Stimulated activated CD4-positive, alpha-beta T cell treated with anti-CD3 and anti-CD28 coated beads, Interleukin-4, amount 100 ng/mL, for 48 hours (primary cell): ENCODE measurements at places on chromosomes 6 and 20.

DNA sequence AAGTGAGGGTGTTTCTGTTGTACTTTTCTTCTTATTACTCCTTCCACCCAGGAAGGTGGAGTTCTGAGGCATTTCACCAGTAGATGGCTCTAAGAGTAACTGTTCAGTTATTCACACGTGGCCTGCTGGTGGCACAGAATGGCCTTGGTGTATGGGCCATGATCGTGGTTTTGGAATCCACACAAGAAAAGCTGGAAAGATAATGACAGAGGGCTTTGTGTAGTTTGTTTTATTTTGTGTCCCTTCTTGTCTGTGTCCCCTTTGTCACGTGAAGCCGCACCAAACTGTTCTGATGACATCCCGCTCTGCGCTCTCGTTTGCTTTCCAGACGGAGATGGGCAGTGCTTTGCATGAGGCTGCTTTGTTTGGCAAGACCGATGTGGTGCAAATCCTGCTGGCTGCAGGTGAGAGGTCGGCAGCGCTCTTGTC lies 93.4 kb downstream of the ANKS1A start:
- DNase-seq = no peak

DNA sequence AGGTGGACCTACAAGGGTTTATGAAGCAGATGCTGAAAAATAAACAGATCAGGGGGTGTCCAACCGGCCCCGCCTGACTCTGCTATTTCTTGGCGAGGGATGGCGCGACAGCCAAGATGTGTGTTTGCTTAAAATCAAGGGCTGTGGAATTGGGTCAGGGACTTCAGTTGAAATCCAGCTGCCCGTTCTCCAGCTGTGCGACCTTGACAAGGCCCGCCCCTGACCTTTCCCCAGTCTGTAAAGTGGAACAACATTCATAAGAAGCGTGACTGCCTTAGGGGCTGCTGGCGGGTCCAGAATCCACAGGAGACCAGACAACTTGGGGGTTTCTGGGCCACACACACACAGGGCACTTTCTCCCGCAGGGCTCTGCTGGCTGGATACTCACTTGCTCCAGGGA lies 517.5 kb downstream of the PREX1 start:
- DNase-seq = no peak

GRCh38 chr6:11035616-11036350 lies 8.3 kb downstream of the ELOVL2 start:
- DNase-seq = no peak

GRCh38 chr6:142867355-142867801 lies 77.6 kb downstream of the HIVEP2 start:
- DNase-seq = no peak

- no peak for DNase-seq
These were observed 17.7 kb upstream of the THBS2 start for GRCh38 chr6:169271158-169271876.

DNA sequence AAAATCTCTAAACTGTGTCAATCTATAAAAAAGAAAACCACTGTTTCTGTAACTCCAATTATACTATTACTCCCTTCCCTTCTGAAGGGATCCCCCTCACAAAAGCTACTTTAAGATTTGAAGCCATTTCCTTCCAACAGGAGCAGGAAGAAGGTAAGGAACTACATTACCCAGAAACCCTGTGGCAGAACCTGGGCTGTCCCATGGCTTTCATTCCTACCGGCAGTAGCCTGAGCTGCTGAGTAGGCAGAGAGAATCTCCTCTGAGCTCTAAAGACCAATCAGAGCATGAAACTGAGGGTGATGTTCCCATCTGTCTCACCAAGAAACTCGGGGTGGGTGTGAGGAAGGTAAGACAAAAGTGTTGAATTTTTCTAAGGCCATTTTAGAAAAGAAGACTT lies 108.0 kb upstream of the LRFN2 start:
- no peak for DNase-seq

DNA sequence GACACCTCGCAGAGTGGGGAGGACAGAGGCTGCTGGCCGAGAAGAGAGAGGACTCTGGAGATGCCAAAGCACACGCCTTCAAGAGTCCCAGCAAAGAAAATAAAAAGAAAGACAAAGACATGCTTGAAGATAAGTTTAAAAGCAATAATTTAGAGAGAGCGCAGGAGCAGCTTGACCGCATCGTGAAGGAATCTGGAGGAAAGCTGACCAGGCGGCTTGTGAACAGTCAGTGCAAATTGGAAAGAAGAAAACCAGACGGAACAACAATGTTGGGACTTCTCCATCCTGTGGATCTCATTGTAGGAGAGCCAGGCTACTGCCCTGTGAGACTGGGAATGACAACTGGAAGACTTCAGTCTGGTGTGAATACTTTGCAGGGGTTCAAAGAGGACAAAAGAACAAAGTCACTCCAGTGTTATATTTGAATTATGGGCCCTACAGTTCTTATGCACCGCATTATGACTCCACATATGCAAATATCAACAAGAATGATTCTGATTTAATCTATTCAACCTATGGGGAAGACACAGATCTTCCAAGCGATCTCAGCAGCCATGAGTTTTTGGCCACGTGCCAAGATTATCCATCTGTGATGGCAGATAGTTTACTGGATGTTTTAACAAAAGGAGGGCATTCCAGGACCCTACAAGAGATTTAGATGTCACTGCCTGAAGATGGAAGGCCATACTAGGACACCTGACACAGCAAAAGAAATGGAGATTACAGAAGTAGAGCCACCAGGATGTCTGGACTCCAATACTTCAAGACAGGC lies 52.2 kb downstream of the REV3L start:
- no peak for DNase-seq

GRCh38 chr20:46157625-46158024 lies 39.5 kb downstream of the CD40 start:
- DNase-seq = no peak

DNA sequence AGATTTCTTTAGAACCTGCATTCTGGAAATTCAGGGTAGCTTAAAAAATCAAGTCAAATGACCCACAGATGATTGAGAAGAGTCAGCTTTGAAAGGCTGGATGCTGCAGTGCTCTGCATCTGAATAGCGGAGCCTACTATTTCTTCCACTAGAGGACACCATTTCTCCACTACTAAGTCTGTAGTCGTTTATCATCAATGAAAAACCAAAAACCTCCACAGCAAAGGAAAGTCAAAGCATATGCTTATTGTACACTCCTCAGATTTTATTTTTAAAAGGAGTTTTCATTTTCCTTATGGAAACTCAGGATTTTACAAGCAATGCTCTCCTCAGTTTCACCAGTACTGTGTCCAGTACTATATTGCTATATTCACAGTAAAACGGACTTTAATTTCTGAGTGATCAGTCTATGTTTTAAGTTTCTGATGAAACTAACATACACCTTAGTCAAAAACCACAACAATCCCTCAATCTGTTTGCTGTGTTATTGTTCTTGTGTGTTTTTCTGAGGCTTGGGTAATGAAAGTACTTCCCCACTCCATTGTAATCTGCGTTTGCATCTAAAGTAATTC lies 50.5 kb upstream of the ENPP5 start:
- no peak for DNase-seq

DNA sequence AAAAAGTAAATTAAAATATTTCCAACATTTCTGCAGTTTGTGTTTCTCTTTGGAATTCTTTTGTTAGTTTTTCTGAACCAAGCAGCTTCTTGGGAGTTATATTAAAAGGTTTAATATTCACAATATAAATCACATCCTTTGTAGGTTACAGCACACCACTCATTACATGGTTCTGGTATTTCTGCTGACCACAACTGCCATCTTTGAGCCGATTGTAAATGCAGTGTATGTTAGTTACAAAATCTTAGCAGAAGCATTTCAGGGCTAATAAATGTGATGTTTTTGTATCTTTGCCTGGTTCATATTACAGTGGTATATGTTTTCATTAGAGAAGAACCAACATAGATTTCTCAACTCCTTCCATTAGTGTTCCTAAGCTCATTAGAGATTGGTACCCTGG lies 19.1 kb upstream of the TSHZ2 start:
- DNase-seq = no peak

- DNase-seq = no peak
These were observed 75.9 kb upstream of the GATA5 start for GRCh38 chr20:62551407-62552323.

DNA sequence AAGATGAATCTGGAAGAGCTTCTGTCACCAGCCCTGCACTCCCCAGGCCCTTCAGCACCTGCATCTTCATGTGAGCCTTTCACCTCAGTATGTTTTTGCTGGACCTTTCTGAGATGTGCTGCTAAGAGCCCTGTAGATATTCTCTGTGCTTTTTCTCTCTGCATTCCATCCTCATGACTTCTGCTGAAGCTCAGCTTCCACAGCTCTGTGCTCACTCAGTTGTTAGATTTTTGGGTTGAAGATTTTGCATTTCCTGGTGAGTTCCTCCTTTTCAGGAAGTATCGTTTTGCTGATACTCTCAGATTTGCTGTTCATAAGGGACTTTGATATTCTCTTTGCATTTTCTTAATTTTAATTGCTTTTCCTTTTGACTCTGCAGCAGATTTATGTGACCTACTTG lies 18.3 kb downstream of the KIAA1586 start:
- DNase-seq = no peak

GRCh38 chr20:53621482-53622246 lies 28.0 kb upstream of the ZNF217 start:
- no peak for DNase-seq

GRCh38 chr6:144898052-144898689 lies 613.0 kb downstream of the UTRN start:
- DNase-seq = no peak

DNA sequence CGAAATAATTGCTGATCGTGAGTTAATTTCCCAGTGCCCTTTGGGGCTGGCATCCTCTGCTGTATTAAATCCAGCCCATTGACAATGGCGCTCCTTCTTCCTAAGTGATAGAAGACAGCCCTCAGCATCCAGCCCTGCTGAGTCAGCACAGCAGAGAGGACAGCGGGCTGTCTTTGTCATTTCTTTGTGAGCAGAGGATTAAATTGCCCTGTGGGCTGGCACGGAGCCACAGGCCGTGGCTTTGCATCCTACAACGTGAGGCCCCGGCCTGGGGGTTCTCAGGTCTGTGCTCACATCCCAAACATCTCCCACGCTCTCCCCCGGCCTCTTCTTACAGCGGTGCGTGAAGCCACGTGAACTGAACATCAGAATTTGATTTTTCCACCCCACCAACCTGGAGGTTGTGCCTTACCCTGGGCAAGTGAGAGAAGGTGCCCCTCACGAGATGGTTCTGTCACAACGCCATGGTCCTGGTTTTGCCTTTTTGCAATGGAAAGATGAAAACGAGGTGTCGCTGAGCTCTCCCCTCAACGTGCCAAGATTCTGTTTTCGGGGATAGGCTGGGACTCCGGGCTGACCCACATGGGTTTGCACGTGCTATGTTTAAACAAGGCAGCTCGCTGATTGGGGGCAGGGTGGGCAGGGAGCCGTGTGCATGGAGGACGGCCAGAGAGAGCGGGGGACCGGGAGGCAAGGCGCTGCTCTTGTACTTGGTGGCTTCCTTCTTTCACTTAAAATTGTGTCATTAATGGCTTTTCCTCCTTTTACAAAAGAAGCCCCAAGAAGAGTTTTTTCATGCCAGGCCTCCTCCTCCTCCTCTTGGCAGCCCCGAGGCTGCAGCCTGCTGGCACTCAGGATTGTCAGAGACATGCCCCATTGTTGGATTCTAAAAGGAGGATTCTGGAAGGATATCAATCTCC lies 19.5 kb downstream of the CDH4 start:
- no peak for DNase-seq

- DNase-seq = no peak
These were observed 20.7 kb downstream of the SYNJ2 start for GRCh38 chr6:158002249-158002950.

DNA sequence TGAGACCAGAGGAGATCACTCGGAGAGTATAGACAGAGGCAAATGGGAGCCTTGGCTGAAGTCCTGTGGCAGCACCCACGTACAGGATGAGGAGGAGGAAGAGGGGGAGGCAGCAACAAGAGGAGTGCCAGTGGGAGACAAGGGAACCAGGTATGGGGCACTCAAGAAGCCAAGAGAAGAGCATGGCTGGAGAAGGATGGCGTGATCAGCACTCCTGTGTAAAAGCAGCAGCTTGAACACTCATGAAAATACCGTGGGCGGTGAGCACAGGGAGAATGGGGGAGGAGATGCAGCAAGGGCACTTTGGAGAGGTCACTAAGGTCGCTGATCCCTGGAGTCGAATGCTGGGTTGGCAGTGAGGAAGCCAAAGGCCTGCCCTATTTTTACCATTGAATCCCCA lies 51.2 kb upstream of the PRND start:
- DNase-seq = no peak

GRCh38 chr6:64014595-64014994 lies 379.0 kb downstream of the PHF3 start:
- no peak for DNase-seq

DNA sequence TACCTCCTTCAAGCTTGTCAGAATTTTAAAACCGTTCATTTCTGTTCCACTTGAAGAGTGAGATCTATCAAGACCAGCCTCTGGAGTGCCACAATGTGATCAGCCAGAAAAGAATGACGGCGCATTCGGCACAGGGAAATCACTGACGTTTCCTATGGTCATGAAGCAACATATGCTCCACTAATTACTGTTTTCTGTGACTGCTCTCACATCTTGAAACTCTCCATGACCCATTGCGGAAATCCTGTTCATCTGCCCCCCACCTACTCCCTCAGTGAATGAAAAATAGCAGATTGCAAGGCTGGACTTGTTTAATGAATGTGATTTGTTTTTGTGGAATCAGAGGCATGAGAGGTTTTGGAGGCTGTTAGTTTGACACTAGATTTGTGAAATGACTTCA lies 53.2 kb downstream of the SAMD5 start:
- DNase-seq = no peak

GRCh38 chr6:61210549-61210948 lies 1075.5 kb downstream of the KHDRBS2 start:
- DNase-seq = no peak

- DNase-seq = no peak
These were observed 23.0 kb downstream of the CEBPB start for GRCh38 chr20:50213531-50214106.

- no peak for DNase-seq
These were observed 348.9 kb upstream of the KCNQ5 start for GRCh38 chr6:72272958-72273357.

- no peak for DNase-seq
These were observed 34.9 kb downstream of the OSTM1 start for GRCh38 chr6:108039681-108040080.

- no peak for DNase-seq
These were observed 3.2 kb downstream of the DEFB125 start for GRCh38 chr20:90651-91050.

DNA sequence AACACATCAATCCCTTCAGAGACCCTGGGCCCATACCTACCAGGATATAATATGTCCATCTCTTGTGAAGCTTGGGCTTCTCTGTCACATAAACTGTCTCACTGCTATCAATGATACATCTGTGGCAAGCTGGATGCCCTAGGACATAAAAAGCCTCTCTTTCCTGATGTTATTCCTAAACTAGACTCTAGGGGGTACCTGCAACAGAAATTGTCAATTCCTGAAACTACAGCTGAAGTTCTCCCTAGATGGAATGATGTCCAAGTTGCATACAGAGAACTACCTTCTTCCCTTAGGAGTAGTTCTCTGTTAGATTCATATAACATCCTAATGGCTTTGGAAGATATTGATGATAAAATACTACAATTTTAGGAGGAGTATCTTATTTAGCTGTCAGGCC lies 35.8 kb downstream of the TBX18 start:
- no peak for DNase-seq

GRCh38 chr6:31041372-31041974 lies 31.2 kb downstream of the MUC22 start:
- DNase-seq = no peak
